Astrocyte of the spinal cord (primary cell): ENCODE measurements at places on chromosomes 6 and 20.

DNA sequence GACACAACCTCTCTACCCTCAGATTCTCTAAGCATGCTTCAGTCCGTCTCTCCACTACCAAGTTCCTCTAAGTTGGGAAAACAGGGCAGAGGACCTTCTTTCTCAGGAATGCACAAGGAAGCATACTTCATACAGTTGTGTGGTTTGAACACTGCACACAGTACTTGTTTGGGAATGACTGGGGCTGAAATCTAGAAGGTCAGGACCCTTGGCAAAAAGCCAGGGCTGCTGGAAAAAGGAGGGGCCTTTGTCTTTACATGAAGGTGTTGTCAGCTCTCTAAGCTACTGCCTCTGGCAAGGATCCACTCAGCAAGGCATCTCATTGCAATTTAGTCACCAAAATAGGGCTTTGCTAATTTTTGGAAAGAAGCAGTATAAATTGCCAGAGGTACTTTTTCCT, 20.7 kb upstream of the HEY2 start:
- no peak for DNase-seq

DNA sequence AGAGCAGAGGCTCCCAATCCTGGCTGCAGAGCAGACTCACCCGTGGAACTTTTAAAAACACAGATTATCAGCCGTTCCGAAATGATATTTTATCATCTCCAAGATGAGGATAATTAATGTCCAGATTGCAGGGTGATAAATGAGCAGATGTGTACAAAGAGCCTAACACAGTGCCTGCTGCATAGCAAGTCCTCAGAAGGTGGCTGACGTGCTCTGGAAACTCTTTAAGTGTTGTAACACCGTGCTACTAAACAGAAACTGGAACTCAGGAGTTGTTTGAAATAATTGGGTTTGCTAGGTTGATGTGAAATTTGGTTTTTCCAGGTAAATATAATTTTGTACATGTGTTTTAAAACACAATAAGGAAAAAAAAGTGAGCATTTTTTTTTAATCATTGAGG, 118.0 kb downstream of the ARMC2 start:
- DNase-seq = no peak

DNA sequence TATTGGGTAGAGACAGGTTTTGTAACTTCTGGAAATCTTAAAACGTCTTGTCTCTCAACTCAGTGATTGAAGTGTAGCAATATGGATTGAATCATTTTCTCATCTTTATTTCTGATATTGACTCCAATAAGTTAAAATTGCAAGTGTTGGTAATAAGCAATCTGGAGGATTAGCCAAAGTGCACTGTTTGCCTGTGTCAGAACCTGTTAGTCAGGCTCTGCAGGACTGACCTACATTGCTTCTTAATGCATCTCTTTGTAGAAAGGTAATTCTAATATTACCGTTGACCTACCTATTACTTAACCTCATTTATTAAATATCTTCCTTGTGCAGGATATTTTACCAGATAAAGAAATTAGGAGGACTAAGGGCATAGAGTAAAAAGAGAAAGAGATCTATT, 484.0 kb upstream of the CITED2 start:
- DNase-seq = no peak

- no peak for DNase-seq
These were observed 852 bp downstream of the SYNGAP1 start for GRCh38 chr6:33420491-33421343.

GRCh38 chr6:119604124-119604523, 254.6 kb upstream of the MAN1A1 start:
- no peak for DNase-seq
